T-cell (primary cell): ENCODE measurements at places on chromosomes 5 and 9.

GRCh38 chr5:150394131-150394530 lies 18.6 kb downstream of the CD74 start:
- no peak for DNase-seq

DNA sequence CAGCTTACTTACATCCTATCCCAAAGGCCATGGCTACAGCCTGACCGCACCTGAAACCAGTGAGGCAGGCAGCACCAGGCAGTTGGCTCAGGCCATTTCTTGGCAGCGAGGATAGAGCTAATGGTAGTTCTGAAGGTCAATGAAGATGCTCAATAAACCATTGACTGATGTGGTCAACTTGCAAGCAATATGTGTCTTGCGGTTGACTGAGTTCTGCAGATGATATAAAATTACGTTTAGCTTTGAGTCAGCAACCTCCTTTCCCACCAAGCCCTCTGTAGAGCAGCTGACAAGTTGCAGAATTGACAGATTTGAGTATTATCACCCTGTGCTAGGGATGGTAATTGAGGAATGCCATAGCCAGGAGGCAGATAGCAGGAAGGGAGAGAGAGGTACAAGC lies 189.0 kb upstream of the PUM3 start:
- no peak for DNase-seq

GRCh38 chr5:38768412-38769211 lies 77.2 kb upstream of the OSMR start:
- no peak for DNase-seq

DNA sequence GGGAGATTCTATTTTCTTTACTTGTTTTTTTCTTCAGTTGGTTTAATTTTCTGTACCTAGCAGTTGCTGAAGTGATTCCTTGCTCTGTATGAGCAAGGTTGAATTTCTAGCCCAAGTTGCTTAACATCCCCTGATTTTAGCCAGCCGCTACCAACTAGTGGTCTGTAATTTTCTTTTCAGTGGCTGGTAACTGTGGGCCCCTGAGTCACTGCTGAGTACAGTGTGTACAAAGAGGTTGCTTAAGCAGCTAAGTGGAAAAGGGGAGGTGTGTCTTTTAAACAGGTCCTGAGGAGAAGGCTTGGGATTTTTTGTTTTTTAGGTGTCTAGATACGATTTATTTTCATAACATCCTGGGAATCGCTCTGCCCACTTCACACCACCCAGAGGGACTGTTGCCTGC lies 254.7 kb downstream of the NR3C1 start:
- DNase-seq: no peak

DNA sequence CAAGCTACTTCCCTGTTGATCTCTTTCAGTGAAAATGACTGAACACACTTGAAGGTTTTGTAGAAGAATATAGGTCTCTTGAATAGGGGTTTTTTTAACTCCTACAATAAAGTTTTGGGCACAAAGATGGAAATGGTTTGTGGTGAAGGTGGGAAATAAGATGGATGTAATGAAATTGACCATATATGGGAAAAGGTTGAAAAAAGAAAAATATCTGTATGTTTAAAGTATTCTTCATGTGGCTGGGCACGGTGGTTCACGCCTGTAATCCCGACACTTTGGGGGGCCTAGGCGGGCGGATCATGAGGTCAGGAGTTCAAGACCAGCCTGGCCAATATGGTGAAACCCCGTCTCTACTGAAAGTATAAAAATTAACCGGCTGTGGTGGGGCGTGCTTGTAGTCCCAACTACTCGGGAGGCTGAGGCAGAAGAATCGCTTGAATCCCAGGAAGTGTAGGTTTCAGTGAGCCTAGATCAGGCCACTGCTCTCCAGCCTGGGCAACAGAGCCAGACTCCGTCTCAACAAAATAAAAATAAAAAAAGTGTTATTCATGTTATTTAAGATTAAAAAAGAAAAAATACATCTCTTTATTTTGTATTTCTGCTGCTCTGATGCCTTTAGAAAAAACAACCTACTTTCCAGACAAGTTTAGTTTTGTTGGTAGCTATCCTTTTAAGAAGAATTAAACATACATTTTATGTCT lies 2.2 kb downstream of the RBM27 start:
- no peak for DNase-seq
